ENCODE measurements at places on chromosomes 12 and 14.

- DNase-seq, result no peak
These were observed 256.5 kb upstream of the KRR1 start for GRCh38 chr12:75767957-75768356.

DNA sequence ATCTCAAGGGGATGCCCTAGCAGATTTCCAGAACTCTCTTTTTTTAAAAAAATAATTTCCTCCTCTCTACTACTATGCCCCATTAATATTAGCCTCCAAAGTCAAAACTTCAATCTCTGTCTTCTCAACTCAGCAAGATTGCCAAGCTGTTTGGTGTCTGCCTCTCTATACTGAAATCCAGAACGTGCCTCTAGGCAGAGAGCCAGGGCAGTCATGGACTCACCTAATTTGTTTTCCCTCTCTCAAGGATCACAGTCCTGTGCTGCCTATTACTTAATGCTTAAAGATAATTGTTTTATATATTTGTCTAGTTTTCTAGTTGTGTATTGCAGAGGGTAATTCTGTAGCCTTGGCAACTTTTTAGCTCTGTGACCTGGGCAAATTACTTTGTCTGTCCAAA lies 74.7 kb downstream of the E2F7 start:
- DNase-seq, result no peak

GRCh38 chr12:49518914-49519573 lies 19.8 kb upstream of the KCNH3 start:
- no peak for DNase-seq

GRCh38 chr12:80262771-80263170 lies 163.4 kb downstream of the OTOGL start:
- DNase-seq, result no peak

DNA sequence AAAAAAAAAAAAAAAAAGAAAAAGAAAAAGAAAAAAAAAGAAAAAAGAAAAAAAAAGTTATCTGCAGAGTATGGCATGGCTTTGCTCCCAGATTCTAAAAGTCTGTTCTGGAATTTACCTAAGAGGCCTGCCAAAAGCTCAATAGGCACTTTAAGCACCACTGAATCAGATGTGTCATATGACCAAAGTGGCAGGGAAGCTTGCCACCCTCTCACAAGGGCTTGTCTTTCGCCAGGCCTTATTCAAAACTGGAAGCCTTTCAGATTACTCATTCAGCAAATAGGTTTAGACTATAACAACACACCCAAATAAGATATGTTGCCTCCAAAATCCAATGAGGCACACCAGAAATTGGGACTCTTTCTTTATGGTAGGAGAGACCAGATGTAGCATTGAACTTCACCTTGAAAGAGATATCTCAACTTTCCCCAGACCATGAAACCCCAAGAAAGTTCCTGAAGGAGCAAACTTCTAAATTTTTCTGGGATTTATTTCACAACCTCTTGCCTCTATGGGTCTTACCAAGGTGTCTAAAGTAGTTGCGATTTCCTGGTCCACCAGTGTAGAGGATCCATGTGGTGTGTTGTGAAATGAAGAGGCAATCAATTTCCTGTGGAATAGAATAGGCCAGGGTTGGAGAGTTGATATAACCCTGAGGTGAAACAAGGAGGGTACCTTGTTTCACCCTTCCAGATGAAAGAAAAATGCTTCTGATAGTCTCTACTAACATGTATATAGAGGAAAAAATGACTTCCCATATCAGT lies 218.8 kb downstream of the DAD1 start:
- peak; percentile 69 for DNase-seq

- no peak for DNase-seq
These were observed 4.7 kb downstream of the KDM2B start for GRCh38 chr12:121575952-121576625.

DNA sequence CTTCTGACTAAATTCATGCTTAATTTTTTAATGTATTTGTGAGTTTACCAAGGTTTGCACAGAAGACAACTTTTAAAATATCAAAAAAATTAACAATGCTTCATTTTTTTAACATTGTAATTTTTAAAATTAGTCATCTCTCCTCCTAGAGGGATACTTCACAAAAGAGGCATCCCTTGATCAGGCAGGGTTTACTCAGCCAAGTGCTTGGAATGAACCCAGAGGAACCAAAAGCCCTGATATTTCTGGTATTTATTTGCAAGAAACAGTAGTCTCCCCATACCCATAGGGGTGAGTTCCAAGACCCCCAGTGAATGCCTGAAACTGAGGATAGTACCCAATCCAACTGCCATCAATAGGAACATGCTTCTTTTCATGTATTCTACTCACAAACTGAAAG lies 52.5 kb downstream of the GARIN6 start:
- DNase-seq, result no peak

- DNase-seq, result no peak
These were observed 342.6 kb upstream of the CCDC196 start for GRCh38 chr14:66143387-66144112.

GRCh38 chr12:102811110-102811737 lies 105.8 kb downstream of the PAH start:
- DNase-seq, result no peak

GRCh38 chr12:116547955-116548501 lies 11.2 kb upstream of the MAP1LC3B2 start:
- DNase-seq, result no peak

DNA sequence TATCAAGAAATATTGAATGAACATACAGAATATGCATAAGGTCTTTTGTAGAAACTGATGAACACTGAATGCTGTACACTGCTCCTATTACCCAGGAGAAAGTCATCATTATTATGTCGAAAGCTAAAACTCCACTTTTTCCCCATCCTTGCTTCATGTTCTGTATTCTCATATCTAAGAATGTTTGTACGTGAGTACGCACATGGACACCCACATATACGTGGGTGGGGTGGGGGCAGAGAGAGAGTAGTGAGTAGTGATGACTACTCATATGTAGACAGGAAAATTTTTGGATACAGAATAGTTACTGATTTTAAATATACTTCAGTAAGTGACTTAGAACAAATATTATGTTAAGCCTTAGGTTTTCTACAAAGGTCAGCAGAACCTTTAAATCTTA lies 75.1 kb downstream of the FERMT2 start:
- DNase-seq, result no peak

- no peak for DNase-seq
These were observed 26.7 kb downstream of the TOGARAM1 start for GRCh38 chr14:44988694-44989093.

- no peak for DNase-seq
These were observed 179.6 kb downstream of the TMX1 start for GRCh38 chr14:51419685-51420084.

- peak; percentile 73 for DNase-seq
These were observed 15.9 kb downstream of the PACS2 start for GRCh38 chr14:105330491-105330895.

DNA sequence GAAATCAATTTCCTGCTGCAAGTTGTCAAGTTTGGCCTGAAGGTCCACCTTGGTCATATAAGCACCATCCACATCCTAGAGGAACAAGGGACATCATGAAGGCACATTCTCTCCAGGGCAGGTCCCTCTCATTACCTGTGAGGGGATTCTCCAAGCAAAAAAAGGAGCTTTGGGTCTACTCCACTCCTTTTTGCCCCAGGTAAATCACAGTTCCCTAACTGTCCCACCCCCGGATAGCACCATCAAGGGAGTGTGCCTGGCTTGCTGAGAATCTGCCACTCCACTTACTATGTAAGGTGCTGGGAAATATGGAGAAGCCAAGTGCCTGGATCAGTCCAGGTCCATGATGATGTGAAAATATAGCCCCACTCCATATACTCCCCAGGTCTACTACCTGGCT lies 2.5 kb downstream of the KRT1 start:
- DNase-seq, result no peak

DNA sequence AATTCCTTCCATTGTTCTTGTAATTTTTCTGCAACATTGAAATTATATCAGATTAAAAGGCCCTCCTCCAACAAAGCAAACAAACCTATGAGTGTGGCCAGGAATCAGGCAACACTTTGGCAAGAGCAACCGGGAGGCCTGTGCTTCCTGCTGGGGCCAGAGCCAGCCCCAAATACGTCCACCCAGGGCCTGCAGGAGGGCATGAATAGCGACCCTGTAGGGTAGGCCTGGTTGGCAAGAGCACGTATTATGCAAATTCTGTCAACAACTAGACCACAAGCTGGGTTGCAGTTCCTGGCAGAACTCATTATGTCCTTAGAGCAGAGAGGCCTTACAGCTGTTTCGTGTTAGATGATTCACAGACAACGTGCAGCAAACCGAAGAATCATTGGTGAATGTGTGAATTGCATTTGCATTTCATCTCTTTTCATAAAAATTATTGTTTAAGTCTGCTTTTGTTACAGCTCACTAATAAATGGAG lies 26.9 kb upstream of the LGALS3 start:
- peak; percentile 88 for DNase-seq

DNA sequence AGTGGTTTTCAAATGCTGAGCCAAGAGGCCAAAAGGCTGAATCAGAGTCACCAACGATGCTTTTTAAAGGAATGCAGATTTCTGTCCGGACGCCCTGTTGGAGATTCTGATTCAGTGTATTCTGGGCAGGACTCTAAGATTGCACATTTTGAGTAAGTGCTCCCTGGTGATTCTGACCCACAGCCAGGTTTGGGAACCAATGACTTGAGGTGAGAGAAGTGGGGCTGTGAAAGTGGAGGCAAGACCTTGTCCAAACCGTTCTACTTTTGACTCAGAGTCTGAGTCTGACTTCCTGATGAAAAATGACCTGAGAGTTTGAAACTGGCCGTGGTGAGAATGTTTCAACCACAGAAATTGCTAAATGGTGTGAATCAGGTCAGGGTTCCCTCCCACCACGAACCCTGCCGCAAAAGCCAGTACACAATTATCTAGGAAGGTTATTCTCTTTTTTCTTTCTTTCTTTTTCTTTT lies 90.2 kb downstream of the NTN4 start:
- DNase-seq, result no peak

GRCh38 chr12:54388237-54389133 lies 4.0 kb upstream of the ZNF385A start:
- DNase-seq, result no peak

GRCh38 chr12:64186789-64187188 lies 35.3 kb downstream of the KICS2 start:
- DNase-seq, result no peak

- DNase-seq, result no peak
These were observed 49.2 kb downstream of the SSH1 start for GRCh38 chr12:108807996-108808769.

DNA sequence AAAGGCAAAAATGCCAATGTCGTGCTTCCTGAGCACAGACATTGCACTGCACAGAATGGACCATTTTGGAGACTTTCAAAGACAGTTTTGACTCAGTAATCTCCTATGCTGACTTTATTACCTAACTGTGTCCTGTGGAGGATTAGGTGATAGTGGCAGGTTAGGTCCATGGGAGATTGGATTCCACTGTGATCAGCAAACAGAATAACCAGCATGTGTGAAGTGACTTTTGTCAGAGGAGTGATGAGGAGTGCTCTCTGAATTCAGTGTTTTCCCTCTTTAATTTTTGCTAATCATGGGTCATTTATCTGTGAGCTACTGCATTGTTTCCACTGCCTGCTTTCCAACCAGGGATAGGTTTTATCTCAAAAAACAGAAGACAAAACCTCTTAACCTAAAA lies 662.5 kb downstream of the DIO2 start:
- no peak for DNase-seq

DNA sequence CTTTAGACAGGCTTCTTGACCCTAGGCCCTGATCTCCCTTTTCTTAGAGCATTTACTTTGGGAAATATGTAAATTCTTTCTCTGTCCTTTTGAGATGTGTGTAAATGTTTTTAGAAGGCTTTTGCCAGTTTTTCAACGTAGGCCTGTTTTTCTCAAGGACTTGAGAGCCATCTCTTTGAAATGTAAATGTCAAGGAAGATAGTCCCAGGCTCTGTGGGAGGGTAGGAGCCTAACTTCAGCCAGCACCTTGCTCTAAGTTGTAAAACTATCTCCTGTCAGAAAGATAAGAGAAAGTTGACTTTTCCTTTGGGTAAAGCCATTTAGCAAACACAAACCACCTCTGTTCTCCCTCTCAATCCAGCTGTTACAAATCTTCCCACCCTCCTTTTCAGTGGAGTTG lies 219.8 kb downstream of the RPS29 start:
- DNase-seq, result no peak

DNA sequence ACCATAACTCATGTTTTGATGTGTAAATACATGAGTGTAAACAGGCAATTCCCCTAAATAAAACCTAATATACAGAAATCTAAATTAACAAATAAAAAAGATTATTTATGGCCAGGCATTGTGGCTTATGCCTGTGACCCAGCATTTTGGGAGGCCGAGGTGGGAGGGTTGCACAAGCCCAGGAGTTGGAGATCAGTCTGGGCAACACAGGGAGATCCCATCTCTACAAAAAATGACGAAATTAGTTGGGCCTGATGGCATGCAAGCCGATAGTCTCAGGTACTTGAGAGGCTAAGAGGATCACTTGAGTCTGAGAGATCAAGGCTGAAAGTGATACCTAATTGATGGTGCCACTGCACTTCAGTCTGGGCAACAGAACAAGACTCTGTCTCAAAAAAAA lies 48.7 kb downstream of the BCAT1 start:
- DNase-seq, result no peak

DNA sequence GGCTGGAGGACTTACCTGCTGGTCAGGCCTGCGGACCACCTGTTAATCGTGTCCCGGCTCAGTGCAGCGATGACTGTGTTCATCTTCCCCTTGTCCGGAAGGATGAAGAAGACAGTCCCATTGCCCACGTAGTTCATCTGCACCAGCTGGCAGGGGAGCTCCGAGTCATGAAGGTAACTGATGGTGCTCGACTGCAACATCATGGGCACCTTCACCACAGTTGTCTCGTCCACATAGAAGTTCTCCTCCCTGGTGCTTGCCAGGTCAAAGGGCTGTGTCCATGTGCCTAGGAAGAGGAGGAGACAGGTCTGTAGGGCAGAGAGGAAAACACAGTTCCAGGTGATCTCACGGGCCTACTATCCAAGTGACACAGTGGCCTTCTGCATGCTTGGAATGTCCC lies 13.4 kb downstream of the SERPINA6 start:
- no peak for DNase-seq

- no peak for DNase-seq
These were observed 127.1 kb downstream of the ITPR2 start for GRCh38 chr12:26705851-26706250.

DNA sequence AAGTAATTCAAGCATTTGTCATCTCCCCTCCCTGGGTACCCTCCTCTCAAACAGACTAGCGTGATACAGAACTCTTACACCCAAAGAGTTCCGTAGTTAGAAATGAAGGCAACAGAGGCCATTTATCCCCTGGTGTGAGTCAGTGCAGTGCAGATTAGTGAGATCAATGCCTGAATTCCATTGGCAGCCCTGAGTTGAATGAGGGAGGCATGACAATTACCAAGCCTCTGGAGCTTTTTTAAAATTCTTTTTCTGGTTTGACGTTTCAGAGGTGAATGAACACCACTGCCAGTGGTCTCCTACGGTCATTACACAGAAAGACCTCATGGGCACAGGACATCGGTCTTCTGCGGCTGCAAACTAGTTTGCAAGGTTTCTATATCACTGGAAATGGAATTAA lies 94.4 kb downstream of the PRIMA1 start:
- DNase-seq, result no peak

- DNase-seq, result no peak
These were observed 11.3 kb downstream of the KMT5A start for GRCh38 chr12:123395236-123395635.

All from upper lobe of right lung (tissue), 1 donor.